ENCODE measurements at places on chromosomes 6 and 20.

DNA sequence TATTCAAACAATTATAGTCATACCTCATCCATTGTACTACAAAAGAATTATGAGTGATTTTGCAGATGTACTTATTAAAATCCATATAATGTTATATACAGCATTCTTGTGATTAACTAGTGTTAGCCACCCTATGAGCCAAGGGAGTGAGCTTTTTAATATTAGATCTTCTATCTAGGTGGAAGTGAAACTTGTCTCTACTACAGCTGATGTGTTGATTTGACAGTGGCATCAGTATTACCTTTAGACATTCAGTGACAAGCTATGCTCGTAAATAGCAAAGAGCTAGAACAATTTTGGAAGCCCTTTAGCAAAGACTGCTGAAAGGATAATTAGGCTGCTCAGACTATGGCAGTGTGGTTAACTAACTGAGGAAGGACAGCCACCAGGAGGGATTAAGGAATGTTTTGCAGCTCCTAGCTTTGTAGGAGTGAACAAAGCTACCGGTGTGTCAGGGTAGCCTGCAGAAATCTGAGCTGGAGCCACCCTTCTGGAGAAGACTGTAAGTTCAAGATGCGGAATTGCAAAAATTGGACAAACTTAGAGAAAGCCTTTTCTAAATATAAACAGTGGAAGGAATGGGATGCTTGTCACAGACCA lies 73.7 kb downstream of the AFG1L start:
- no peak for DNase-seq

DNA sequence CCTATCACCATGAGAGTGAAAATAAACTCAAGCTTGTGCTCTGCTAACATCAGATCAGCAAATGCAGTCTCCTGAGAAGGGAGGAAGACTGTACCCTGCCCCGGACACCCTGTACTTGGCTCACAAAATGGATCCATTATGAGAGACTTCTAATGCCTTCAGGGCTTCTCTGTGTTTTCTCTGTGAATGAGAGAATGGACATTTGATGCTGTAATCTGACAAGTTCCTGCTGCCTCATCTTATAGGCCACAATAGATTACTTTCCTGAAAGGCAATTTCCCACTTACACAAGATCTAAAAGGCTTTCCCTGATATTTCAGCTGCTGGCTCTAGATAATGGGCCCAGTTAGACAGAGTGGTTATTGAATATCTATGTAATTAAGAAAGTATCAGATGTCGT lies 117.2 kb downstream of the OTOR start:
- no peak for DNase-seq

DNA sequence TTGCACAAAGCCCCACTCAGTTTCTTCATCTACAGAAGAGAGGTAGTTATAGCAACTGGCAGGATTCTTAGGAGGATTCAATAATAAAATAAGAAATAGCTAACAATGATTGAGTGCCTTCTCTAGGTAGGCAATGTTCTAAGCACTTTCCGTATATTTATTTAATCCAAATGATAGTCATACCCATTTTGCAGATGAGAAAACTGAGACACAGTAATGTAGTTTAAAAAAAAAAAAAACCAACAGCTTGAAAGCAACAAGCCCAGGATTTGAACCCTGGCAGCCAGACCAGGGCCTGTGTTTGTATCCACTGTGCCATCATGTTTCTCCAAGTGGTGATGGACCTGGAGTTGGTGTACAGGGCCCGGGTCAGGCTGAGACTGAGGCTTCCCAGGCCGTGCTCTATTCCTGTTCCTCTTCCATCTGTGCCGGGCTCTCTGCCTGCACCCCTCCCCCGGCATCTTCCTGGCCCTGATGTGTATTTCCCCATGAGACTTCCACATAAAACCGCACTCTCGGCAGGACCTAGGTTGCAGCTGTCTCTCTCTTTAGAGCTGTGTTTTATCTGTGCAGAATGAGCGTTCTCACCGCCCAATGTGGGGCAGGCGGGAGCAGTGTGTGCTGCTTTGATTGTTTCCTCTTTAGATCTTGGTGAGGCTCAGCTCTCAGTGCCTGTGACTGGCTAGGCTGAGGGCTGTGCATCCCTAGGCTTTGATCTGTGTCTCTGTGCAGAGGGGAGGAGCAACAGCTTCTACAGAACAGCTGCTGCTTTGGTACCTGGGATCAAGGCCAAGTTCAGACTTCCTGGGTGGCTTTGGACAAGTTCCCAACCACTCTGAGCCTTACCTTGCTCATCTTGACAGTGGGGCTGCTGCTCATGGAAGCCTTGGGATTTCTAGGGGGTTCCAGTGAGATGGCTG lies 49.5 kb downstream of the TOX2 start:
- DNase-seq = no peak

DNA sequence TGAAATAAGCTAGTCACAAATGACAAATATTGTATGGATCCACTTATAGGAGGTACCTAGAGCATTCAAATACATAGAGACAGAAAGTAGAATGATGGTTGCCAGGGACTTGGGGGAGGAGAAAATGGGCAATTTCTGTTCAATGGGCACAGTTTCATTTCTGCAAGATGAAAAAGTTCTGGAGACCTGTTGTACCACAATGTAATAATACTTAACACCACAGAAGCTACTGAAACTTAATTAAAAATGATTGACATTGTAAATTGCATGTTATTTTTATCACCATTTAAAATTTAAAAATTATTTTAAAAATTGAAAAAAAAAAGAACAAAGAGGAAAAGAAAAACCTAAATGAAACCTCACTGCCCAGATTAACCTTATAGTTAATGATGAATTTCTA lies 67.4 kb downstream of the NHLRC1 start:
- DNase-seq = no peak

- no peak for DNase-seq
Measured at GRCh38 chr6:56914798-56915658, 39.9 kb upstream of the BEND6 start.

GRCh38 chr20:57596358-57596757 lies 23.9 kb downstream of the ZBP1 start:
- no peak for DNase-seq

All from stimulated activated CD4-positive, alpha-beta T cell treated with anti-CD3 and anti-CD28 coated beads, Interleukin-15, amount 100 ng/mL, for 48 hours (primary cell).